ENCODE measurements at places on chromosomes 13 and 19. TPM values are rescaled to one million over a fixed set of nuclear protein-coding genes. Genes with fewer than 3 reads are reported as not detected.

GRCh38 chr19:7762719-7763293 is at the start of gene CLEC4M:
Gene CLEC4M, plus strand, starts transcription at chr19:7763243. Its CDS starts 24 bp downstream, at chr19:7763267.
- DNase-seq = no peak

- DNase-seq = no peak
These were observed 277.0 kb downstream of the ZNF536 start for GRCh38 chr19:30648866-30649862.

DNA sequence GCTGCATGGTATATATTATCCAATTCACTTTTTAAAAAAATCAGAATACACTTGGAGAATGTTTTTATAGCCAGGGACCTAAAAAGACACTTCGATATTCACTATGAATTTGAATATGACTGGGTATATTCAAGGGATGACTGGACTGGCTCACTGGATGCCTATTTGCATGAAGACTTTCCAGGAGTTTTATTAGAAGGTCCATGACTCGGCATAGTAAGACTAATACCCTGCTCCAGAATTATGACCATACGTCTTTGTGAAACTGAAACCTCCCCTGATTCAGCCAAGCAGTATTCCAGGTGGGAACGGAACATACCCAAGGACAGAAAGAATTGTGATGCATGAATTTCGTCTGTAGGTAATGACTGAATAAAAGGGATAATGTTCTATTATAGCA is 3.9 kb upstream of the FAM216B start:
- DNase-seq = no peak

GRCh38 chr19:38290631-38291147 is 13.4 kb upstream of the C19orf33 start:
- no peak for DNase-seq

- no peak for DNase-seq
These were observed 99.0 kb downstream of the TM9SF2 start for GRCh38 chr13:99600318-99600717.

The NXNL1 gene
- not detected for total RNA-seq

The B9D2 gene
- total RNA-seq = 6.2 TPM

The LRP3 gene
- 0.30 TPM for total RNA-seq

All from activated T-helper 2 cell treated with anti-CD3 and anti-CD28 coated beads, Interferon-gamma antibody, Interleukin-2, Interleukin-4, amounts not matched to agents 10 μg/mL and 5 μg/mL and 100 μg/mL, durations not matched to agents 14 hours and 24 hours and 36 hours (primary cell).